Stimulated activated CD8-positive, alpha-beta memory T cell treated with anti-CD3 and anti-CD28 coated beads, Interleukin-15, amount 100 ng/mL, for 48 hours (primary cell): ENCODE measurements at places on chromosomes 5 and 9.

- no peak for DNase-seq
Observed at GRCh38 chr5:181108578-181109165, 22.3 kb downstream of the OR2V1 start.

DNA sequence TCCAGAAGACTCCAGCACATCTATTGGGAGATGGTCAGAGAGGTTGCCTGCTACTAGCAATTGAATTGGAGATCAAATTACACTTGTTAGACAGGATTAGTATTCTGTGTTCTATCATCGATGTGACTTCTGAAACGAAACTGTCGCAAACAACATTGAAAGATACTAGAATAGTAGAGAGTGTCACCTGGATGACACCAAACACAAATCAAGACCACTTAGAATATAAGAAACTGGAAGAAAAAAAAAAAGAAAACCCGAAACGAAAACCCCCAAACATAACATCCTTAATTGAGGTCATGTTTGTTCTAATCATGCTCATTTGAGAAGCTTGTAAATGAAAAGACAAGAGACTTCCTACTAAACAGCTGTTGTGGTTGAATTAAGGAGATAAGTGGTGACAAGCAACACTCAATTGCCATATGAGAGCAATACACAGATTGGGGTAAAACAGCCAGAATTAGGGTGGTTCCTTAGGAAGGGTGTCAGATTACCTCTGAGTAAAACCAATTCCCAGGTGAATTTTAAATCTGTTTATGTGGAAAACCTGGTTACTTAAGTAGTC, 97.6 kb downstream of the BASP1 start:
- no peak for DNase-seq

DNA sequence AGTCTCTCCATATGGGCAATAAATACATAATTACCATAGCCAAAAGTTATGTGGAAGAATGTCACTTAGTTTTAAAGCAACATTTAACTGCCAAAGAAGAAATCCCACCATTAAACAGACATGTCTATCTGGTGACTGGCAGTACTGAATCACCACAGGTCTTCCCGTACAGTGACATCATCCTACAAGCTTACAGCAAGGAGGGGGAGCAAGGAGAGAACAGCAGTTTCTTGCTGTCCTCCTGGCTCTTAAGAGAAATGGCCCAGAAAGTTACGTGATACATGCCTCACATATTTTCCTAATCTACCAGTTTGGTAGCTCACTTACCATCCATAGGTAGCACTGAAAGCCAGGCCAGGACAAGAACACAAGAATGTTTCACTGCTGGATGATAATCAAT, 671.0 kb downstream of the DMRTA1 start:
- DNase-seq: no peak

- DNase-seq: no peak
Observed at GRCh38 chr5:136802383-136802782, 437.0 kb upstream of the TRPC7 start.

DNA sequence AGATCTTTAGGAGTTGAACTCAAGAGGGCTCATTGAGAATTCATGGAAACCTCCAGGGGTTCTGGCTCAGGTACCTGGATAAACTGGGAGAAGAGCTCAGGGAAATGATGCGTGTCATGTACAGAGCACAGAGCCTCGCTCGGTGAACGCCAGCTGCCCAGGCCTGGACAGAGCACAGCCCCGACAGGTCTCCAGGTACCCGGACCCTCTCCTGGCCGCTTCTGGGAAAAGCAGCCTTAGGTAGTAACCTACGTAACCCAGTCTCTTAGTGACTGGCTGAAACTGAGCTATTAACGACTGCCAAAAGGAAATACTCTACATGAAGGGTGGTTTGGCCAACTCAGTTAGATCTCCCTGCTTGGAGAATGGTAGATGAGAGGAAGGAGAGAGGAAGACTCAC, 157.4 kb downstream of the TTLL11 start:
- DNase-seq: no peak

DNA sequence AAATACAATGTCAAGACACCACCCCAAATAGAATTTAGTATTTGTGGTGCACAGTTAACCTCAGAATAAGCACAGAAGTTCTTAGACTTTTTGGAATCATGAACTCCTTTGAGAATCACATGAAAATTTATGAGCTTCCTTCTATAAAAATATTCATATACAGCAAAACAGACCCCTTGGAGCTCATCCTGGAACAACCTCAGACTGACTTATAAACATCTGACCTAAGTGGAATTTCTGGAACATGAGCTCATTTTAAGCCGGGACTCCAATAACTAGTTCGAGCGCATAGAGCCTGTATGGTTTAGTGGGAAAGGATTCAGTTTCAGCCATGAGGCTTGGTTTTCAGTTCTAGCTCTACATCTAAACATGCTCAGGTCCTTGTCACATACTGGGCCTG, 192.3 kb downstream of the DEPDC1B start:
- DNase-seq: no peak

DNA sequence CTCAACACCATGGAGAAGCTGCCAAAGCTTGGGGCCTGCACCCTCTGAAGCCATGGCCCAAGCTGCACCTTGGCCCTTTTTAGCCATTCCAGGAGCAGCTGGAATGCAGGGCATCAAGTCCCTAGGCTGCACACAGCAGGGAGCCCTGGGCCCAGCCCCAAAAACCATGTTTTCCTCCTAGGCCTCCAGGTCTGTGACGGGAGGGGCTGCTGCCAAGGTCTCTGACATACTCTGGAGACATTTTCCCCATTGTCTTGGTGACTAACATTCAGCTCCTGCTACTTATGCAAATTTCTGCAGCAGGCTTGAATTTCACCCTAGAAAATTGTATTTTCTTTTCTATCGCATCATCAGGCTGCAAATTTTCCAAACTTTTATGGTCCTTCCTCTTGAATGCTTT, 64.6 kb downstream of the ELOVL7 start:
- no peak for DNase-seq

DNA sequence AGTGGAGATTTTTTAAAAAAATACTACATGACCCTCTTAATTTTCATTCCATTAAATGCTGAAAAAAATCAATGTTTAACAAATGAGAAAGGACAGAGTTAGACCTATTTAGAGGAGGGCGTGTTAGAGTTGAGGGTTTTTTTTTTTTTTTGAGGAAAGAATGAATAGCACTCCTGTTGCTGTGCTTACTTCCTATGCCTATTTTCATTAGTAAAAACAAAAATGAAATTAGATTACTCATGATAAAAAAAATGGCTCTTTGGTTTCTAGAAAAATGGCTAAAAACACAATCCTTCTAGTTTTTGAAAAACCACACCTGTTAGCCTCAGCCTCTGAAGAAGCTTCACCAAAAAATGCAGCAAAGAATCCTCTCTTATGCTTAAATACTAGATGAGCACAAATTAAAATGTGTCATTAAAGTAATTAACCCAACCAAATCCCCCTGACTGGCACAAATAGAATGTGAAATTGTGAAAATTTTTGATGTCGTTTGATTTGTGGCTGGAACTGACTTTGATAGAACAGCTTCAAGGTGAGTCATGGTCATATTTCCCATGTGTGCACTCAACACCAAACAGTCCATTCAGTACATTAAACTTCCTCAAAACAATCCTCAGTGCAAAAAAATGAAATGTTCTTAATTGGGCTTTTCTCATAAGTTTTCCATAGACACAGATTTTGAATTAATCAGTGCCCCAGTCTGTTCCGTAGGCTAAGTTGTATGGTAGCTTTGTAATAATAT, 98.0 kb downstream of the MACIR start:
- no peak for DNase-seq
